Stimulated activated CD8-positive, alpha-beta memory T cell treated with anti-CD3 and anti-CD28 coated beads, Interleukin-4, amount 100 ng/mL, for 1 hour (primary cell): ENCODE measurements at places on chromosomes 2 and 18.

GRCh38 chr2:209788925-209789324, 17.3 kb downstream of the UNC80 start:
- DNase-seq: no peak

- no peak for DNase-seq
These were observed 1.6 kb downstream of the TMEM178A start for GRCh38 chr2:39667104-39667885.

DNA sequence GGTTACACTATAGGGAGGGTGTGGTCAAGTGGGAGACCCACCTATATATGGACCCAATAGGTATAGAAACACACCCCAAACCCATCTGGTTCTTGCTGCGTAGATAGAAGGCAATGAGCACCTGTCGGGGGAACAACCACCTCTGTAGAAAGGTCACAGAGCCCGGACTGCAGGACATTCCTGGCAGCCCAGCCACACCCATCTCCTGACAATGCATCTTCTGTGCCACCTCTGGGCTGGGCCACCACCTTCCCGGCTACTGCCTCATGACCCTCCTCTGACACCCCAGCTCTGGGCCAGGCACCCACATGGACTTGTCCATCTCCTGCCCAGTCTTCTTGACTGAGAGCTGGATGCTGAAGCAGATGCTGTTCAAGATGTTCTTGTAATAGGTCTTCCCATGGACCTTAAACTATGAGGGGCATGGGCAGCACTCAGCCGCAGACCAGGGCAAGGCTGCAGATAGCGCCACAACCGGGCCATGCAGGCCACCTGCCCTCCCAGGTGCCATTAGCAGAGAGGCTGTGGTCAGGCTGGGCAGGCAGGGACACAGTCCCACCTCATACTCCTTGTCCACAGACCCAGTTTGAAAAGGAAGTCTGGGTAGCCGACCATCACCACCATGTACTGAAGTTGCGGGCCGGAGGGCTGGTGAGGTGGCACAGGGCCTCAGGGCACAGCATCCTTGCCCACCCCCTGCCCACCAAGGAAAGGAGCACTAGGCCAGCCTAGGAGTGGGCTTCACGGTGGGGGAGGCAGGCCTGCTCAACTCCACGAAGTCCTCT, 9.3 kb downstream of the ALPG start:
- DNase-seq: no peak

GRCh38 chr18:51802569-51803428, 537.2 kb upstream of the DCC start:
- no peak for DNase-seq

GRCh38 chr2:85840091-85840490, 48.7 kb downstream of the ST3GAL5 start:
- DNase-seq: no peak

DNA sequence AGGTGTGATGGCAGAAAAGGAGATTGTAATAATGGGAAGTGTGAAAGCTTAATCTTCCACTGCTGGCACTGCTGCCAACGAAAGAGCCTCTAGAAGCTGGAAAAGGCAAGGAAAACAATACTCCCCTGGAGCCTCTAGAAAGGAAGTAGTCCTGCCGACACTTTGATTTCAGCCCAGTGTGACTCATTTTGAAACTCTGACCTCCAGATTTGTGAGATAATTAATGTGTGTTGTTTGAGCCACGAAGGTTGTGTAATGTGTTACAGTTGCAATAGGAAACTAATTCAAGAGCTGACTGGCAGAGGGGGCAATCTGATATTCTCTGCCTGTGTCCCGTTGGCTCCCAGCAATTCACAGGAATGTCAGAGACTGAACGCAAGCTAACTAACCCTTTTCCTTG, 219.2 kb upstream of the UBE2E3 start:
- DNase-seq: no peak

DNA sequence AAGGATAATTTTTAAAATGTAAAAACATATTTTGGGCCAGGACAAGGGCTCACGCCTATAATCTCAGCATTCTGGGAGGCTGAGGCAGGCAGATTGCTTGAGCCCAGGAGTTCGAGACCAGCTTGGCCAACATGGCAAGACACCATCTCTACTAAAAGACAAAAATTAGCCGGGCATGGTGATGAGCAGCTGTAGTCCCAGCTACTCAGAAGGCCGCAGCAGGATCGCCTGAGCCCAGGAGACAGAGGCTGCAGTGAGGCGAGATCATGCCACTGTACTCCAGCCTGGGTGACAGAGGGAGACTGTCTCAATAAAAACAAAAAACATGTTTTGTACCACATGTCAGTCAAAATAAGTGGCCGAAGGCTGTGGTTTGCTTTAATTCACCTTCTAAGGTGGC, 122.5 kb downstream of the HDAC4 start:
- DNase-seq: no peak

DNA sequence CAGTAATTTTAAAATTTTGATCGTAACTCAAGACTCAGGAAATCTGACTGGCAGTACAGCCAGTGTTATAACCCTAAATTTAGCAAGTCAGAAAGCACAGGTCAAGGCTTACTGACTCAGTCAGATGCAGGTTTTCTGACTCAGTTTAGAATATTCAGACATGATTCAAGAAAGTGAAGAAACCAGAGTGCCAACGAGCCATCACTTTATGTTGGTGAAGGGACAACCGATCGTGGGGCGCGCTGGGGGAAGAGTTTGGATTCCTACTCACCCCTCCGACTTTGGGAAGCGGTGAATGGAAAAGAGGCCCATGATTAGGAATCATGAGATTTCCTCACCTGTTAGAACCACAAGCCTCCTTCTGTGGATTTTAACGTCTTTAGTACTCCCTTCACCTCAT, 998 bp downstream of the RNF149 start:
- DNase-seq: no peak

DNA sequence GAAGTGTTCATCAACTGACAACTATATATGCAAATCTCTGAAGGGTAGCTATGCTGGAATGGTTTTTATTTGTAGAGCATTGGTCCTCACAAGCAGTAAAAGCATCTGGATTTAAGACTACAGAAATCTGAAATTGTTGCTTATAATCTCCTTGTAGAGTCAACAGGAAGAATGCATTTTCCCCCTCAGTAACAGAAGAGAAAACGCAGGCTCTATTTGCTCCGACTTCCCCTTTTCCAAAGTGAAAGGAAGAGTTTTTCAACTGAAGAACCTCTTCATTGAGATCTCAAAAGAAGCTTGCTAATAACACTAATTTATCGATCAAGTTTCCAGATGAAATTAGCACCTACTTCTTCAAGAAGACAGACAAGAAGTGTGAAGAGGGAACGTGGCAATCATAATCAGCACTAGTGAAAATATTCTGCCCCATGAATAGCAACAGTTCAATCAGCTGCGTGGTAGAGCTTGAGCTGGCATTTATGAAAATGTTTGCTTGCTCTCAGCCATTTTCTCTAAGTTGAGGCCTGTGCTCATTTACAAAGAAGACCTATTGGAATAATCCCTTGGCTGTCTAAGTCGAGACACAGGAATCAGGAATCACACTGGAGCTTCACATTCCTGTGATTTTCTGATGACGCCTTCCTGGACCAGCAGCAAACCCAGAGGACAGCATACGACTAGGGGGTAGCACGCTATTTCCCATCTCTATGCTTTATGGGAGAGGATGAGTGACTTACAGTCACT, 43.7 kb downstream of the TGIF1 start:
- no peak for DNase-seq

- no peak for DNase-seq
These were observed 524.0 kb upstream of the ID2 start for GRCh38 chr2:8157621-8158430.

DNA sequence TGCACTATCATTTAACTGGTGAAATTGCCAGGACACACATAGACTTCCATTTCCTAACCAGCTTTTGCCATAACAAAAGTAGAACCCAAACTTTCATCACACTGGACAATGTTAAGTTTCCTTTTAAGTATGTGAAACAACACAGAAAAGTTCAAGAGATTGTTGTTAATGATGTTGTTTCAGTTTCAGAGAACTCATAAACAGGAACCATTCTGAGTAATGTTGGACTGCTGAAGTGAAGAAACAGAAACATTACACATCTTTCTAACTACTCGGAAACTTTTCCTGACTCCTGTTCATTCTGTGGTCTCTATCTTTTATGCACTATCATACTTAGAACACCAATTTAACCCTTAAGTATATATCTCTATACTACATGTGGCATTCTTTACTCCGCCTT, 179.2 kb downstream of the RIT2 start:
- no peak for DNase-seq

GRCh38 chr2:26653207-26654060, 12.3 kb upstream of the CIB4 start:
- DNase-seq: no peak

GRCh38 chr2:235170536-235171521, 219.0 kb downstream of the SH3BP4 start:
- no peak for DNase-seq

DNA sequence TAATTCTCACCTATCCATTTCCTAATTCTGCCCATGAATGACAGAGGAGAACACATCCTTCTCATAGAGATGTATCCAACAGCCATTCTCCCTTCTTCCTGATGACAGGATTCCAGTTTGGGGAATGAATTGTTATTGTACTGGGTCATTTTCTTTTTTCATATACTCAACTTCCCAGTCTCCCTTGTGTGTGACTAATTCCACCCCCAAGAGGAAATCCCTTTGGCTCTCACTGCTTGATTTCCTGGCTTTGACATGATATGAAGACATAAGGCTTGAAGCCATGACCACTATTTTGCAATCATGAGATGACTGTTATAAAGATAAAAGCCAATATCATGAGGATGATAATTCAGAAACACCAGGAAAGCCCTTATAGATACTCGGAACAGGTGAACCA, 384.7 kb upstream of the ACVR2A start:
- no peak for DNase-seq

DNA sequence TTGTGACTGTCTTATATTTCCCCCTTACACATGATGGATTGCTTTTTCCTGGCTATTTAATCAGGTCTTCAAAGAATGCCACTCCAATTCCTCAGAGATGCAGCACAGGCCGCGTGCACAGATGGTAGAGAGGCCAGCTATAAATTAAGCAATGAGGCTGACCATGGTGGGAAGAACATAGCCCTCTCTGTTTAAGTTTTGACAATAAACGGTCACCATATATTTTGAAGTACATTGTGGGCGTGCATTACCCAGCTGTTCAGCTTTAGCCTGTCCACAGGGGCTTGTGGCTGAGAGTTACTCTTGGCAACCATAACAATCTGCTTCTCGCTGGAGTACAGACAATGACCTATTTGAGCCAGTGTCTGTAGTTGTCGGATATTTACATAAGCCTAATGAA, 730.8 kb downstream of the DCC start:
- no peak for DNase-seq

DNA sequence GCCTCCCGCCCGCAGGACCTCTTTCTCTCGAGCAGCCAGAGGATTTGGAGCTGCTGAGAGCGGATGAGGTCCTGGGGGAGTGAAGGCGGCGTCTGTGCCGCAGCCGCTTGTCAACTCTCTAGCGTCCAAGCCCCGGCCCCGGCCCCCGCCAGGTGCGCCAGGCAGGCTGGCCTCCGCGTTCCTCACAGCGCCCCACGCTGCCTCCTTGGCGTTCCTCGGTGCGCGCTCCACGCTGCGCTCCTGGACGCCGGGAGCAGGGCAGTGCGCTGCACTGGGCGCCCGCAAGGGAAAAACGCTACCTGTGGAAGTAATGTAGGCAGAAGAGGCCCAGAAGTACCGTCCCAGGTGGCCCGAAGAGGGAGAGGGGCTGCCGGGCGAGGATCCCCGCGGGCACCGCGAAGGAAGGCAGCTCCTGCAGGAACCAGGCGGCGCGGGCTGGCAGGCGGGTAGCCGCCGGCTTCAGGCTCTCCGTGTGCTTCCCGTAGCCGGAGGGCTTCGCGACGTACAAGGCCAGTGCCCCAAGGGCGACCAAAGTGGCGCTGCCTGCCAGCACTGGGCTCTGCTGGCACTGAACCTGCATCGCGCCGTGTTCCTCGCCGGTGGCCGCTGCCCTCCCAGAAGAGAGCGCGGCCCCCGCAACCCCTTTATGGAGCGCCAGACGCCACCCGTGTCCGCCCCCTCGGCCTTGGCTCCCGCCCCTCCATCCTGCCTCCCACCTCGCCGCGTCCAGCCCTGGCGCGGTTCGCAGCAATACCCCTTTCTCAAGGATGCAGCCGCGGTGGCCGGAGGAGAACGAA, at the start of gene SRD5A2:
Gene SRD5A2, minus strand, starts transcription at position 618 of the 797 bp plus-strand sequence. Its CDS starts 38 bp downstream, at position 580.
- DNase-seq: no peak

GRCh38 chr2:199458806-199459285, 1.1 kb upstream of the SATB2 start:
- DNase-seq: no peak

DNA sequence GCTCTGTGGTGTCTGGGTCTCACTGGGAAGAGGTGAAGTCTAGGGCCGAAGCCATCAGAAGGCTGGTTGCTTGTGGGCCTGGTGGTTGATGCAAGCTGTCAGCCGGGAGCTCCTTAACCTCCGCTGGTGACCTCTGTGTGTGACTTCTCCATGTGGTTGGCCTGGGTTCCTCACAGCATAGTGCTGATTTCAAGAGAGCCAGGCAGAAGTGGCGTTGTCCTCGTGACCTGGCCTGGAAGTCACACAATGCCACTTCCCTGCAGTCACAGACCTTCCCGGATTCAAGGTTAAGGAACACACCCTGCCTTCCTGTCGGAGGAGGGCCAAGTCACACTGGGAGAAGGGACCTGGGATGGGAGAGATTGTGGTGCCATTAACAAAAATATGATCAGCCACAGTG, 303.7 kb upstream of the HS6ST1 start:
- no peak for DNase-seq

DNA sequence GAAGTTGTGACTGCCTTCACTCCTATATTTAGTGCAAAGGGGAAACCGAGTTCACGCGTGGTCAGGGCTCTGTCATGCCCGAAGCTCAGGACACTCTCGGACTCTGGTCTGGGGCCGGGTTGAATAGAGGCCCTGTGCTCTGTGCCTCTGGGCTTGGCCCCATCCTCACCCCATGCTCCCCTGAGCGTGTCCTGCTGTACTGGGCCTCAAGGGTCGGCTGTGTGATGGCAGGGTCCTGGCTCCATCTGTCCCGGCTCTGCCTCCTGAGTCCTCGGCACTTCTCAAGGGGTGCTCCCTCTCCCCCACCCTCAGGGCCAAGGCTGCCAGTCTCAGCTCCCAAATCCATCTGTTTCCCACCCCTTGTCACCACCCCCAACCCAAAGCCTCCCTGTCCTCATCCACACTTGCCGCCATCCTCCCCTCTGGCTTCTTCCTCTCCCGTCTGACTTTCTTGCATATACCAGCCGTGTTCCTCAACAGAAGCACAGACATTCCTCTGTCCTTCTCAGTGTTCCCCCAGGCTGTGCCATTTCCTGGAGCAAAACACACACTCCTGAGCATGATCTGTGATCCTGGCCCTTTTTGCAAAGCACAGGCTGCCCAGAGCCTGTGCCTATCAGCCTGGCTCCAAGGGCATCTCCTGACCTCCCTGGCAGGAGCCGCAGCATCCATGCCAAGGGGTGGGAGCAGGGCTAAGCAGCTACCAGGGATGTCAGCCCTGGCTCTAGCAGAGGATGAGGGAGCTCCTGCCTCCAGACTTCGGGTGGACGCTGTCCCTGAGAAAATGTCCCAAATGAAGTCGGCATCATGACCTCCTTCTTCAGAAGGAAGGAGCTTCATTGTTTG, 64.2 kb upstream of the OTOS start:
- DNase-seq: no peak

GRCh38 chr2:118738106-118738505, 109.3 kb downstream of the EN1 start:
- DNase-seq: no peak
